ENCODE measurements at places on chromosomes 4 and X. TPM values are rescaled to one million over a fixed set of nuclear protein-coding genes. Genes with fewer than 3 reads are reported as not detected.

The SULT1B1 gene
- polyA plus RNA-seq: 22.4 TPM

The RAPGEF2 gene
- 19.2 TPM for polyA plus RNA-seq

The XG gene
- 0.76 TPM for polyA plus RNA-seq

The C1GALT1C1 gene
- 30.9 TPM for polyA plus RNA-seq

The USP17L15 gene
- polyA plus RNA-seq: not detected

The MAGIX gene
- polyA plus RNA-seq: 1.1 TPM

The SPANXB1 gene
- polyA plus RNA-seq: not detected

The HTT gene
- 11.3 TPM for polyA plus RNA-seq

DNA sequence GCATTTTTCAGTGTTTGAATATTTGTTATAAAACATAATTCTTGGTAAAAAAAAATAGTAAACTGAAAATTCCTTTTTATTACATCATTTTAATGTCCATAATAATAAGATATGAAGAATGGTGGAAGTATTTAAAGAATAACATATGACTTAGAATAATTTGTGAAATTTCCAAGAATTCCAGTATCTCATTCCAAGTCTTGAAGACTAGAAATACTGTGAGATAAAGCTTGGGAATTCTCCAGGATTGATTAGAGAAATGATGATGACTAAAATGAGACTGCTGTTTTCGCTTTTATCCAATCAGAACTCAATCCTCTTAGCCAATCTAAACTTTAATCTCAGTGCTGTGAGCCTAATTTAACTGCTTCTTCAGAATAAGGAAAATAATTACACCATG lies 184.2 kb upstream of the HCCS start:
- no peaks in the 10 kb centered on the region for H3K27me3 ChIP-seq
- H3K36me3 ChIP-seq: no peaks in the 10 kb centered on the region
- no peak overlapping the region for H3K4me3 ChIP-seq
- DNase-seq: no peak
- no peak overlapping the region for H3K27ac ChIP-seq

DNA sequence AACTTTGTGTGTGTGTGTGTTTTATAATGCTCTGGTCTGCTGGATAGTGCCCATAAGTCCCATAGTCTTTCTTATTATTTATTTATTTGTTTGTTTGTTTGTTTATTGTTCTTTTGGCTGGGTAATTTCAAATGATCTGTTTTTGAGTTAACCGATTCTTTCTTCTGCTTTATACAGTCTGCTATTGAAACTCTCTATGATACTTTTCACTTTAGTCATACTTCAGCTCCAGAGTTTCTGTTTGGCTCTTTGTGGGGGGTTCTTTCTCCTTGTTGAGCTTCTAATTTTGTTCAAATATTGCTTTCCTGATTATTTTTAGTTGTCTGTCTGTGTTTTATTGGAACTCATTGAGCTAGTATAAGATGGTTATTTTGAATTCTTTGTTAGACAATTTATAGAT lies 10.0 kb downstream of the CXCL3 start:
- no peak for DNase-seq
- H3K27ac ChIP-seq: no peak overlapping the region
- H3K36me3 ChIP-seq: no peaks in the 10 kb centered on the region

DNA sequence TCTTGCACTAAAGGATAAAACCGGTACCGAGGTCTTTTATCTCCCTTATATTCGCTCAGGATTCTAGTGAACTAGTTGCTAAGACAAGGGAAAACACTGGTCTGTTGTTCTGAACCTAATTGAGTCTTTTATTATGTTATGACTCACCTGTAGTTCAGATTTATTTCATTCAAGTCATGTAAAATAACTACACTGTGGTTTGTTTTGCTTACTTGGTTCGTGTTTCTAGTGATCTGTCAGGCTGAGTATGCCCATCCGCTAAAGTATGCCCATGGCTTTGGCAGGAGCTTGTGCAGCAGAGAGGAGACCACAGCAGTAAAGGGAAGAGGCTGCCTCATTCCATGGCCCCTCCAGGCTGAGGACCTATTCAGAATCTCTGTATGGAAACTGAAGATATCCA lies 126.1 kb downstream of the AFF1 start:
- no peaks in the 10 kb centered on the region for H3K27me3 ChIP-seq
- no peak overlapping the region for H3K4me3 ChIP-seq
- no peak overlapping the region for H3K27ac ChIP-seq
- peaks cover 2% of the 10 kb centered on the region for H3K4me1 ChIP-seq
- no peaks in the 10 kb centered on the region for H3K36me3 ChIP-seq

GRCh38 chr4:147851135-147851534 lies 119.2 kb downstream of the ARHGAP10 start:
- peaks cover 10% of the 10 kb centered on the region for H3K36me3 ChIP-seq
- no peak overlapping the region for H3K27ac ChIP-seq
- DNase-seq: no peak
- H3K27me3 ChIP-seq: no peaks in the 10 kb centered on the region

DNA sequence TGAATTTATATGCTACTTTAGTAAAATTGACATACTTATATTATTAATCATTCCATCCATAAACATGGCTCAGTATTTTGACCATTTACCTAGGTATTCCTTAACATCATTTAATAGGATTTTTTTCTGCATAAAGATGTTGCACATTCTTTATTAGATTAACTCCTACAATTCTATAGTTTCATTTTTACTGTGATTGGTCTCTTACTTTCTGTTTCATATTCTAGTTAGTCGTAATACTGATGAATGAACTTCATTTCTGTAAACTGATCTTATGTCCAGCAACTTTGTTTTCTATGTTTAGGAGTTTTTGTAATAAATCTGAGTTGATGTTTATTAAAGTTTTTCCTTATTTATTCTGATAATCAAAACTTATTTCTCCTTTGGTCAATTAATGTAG lies 278.2 kb upstream of the CXXC4 start:
- no peak for DNase-seq
- no peak overlapping the region for H3K4me3 ChIP-seq
- no peaks in the 10 kb centered on the region for H3K27me3 ChIP-seq
- no peaks in the 10 kb centered on the region for H3K36me3 ChIP-seq

- H3K27me3 ChIP-seq: no peaks in the 10 kb centered on the region
- H3K36me3 ChIP-seq: no peaks in the 10 kb centered on the region
- DNase-seq: no peak
- no peaks in the 10 kb centered on the region for H3K4me1 ChIP-seq
- no peak overlapping the region for H3K4me3 ChIP-seq
These were observed 21.8 kb downstream of the SPANXC start for GRCh38 chrX:141220342-141221008.

GRCh38 chrX:85084770-85085393 lies 81.2 kb downstream of the APOOL start:
- DNase-seq: peak; percentile 50
- no peak overlapping the region for H3K4me3 ChIP-seq
- no peaks in the 10 kb centered on the region for H3K4me1 ChIP-seq
- no peaks in the 10 kb centered on the region for H3K27me3 ChIP-seq

DNA sequence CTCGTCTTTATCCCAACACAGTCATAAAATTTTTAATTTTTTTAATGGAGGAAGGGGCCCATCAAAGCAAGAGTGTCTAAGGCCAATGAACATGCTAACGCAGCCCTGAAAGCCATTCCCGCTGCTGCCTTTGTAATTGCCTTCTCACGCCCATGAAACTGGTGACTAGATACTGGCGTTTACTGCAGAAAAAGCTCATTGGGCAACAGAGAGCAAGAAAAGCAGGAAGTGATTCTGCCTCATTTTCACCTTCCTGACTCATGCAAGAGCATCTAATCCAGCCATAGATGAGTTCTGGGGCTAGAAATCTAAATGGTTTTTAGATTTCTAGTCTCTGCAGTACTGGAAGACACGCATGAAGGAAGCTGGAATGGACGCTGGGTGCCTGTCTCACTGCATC lies 72.5 kb downstream of the ANXA3 start:
- no peak overlapping the region for H3K4me3 ChIP-seq
- no peak for DNase-seq
- no peak overlapping the region for H3K27ac ChIP-seq
- H3K27me3 ChIP-seq: no peaks in the 10 kb centered on the region

DNA sequence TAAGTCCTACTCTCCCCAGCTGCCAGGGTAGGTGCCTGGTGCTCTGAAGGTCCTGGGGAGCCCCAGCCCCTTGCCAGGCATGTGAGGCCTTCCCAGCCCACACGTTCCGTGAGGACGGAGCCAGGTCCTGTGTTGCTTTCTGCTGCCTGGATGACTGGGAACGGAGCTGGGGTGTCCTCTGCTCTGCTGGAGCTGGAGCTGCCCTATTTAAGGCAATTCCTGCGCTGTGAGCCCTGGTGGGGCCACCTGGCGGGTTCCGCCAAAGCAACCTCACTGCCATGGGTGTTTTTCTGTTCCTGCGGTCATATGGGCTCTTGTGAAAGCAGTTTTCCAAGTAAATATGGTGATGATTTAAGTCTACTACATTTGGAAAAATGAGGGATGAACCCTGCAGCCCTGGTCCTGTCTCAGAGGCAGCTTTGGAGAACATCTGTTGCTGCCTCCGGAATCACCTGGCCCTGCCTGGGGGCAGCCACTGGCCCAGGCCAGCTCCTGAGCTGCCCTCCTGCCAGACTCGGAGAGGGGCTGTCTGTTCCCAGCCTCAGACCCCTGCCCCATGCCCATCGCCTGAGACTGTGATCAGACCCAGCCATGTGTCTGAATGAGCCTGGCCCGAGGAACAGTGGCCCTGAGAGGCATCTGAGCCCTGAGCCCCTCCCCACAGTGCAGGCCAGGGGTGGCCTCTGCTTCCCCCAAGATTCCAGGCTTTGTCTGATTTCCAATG lies 33.2 kb downstream of the FGFRL1 start:
- H3K4me1 ChIP-seq: peaks cover 34% of the 10 kb centered on the region
- H3K36me3 ChIP-seq: no peaks in the 10 kb centered on the region
- peak overlapping the region; percentile 80 for H3K27ac ChIP-seq
- H3K27me3 ChIP-seq: peaks cover 14% of the 10 kb centered on the region

- H3K4me3 ChIP-seq: no peak overlapping the region
- H3K4me1 ChIP-seq: no peaks in the 10 kb centered on the region
- no peaks in the 10 kb centered on the region for H3K36me3 ChIP-seq
- no peaks in the 10 kb centered on the region for H3K27me3 ChIP-seq
- no peak overlapping the region for H3K27ac ChIP-seq
- DNase-seq: no peak
These were observed 27.0 kb upstream of the TMEM131L start for GRCh38 chr4:153438916-153439756.

DNA sequence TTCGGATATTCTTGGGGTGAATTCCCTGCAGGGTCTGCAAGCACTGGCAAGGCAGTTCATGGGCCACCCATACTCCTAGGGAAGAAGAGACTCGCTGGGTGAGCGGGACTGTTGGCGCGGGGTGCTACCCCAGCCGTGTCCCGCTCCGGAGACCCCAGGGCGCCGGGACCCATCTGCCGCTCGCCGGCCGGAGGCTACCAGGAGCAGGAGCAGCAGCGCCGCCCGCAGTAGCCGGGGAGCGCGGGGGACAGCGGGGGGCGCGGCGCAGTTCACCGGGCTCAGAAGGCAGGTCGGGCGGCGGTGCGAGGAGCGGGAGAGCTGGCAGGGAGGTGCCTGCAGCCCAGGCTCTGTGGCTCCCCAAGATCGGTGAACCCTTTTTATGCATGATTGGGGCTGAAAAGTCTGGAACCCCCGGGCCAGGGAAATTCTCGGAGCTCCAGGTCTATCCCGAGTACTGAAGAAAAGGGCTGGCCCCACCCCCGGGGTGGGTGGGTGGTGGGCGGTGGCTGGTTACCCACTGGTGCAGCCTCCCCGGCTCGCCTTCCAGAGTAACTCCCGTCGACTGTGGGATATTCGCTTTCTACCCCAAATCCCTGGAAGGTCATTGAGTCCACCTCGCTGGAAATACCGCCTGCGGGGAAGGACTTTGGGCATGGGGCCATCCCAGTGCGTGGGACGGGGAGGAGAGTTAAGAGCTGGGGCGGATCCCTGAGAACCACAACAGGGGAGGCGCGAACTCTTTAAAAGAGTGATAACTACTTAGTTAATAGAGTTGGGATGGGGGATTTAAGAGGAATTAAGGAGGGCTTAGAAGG lies 37.6 kb downstream of the PF4 start:
- no peaks in the 10 kb centered on the region for H3K36me3 ChIP-seq
- H3K4me3 ChIP-seq: no peak overlapping the region
- peak; percentile 11 for DNase-seq
- H3K27me3 ChIP-seq: peaks cover 31% of the 10 kb centered on the region
- no peak overlapping the region for H3K27ac ChIP-seq

GRCh38 chr4:85703096-85703495 lies 228.1 kb downstream of the ARHGAP24 start:
- H3K27me3 ChIP-seq: no peaks in the 10 kb centered on the region
- DNase-seq: no peak
- no peak overlapping the region for H3K4me3 ChIP-seq
- no peaks in the 10 kb centered on the region for H3K36me3 ChIP-seq
- no peaks in the 10 kb centered on the region for H3K4me1 ChIP-seq

DNA sequence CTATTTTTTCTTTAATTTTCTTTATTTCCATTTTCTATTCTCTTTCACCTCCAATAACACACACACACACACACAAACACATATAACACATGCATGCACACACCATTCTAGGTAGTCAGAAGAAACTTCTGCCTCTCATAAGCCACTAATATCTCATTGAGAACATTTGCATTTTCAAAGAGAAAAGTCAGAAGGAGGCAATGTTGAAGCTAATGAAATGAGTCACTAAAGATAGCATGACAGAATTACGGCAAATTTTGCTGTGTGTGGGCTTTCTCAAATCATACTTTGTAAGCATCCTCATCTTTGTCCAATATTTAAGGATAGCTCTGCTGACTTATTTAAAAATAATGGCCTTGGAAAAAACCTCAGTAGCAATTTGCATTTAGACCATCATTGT lies 291.3 kb downstream of the GUCY2F start:
- no peak overlapping the region for H3K27ac ChIP-seq
- no peaks in the 10 kb centered on the region for H3K27me3 ChIP-seq
- DNase-seq: no peak
- no peaks in the 10 kb centered on the region for H3K36me3 ChIP-seq
- H3K4me1 ChIP-seq: no peaks in the 10 kb centered on the region
- H3K4me3 ChIP-seq: no peak overlapping the region

DNA sequence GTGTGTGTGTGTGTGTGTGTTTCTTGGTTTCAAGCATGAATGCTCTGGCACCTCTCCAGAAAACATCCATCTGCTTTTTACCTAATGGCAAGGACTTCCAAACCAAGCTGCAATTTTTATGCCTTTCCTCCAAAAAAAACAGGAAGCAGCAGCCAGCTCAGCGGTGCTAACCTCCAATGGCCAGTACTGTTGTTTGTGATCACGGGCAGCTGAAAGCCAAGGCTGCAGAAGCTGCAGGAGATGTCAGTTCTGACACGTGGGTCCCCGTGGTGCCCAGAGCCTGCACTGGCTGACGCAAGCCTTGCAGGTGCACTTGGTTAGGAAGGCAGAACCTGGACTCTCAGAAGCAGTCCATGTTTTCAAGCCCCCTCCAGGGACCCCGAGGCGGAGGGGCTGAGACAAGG lies 313.6 kb upstream of the DDX53 start:
- H3K27me3 ChIP-seq: no peaks in the 10 kb centered on the region
- DNase-seq: peak; percentile 35
- no peak overlapping the region for H3K27ac ChIP-seq
- no peaks in the 10 kb centered on the region for H3K36me3 ChIP-seq

DNA sequence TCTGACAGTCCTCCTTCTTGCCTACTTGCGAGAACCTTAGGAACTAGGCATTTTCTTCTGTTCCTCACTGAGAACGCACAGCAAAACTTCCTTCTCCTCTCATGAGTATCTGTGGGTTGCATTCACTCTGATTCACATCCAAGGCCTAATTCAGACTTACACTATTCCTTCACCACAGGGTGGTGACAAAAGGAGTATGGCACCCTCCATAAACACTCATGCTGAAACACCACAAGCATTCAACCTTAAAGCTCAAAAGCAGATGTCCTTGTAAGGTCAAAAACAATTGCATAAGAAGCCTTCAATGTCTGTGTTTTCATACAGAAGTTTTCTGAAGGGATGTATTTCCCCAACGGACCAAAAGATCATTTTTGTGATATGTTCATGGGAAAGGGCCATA lies 147.3 kb downstream of the CORIN start:
- no peaks in the 10 kb centered on the region for H3K4me1 ChIP-seq
- no peak overlapping the region for H3K4me3 ChIP-seq
- no peak overlapping the region for H3K27ac ChIP-seq

All from SK-N-SH (cell line).